Activated naive CD4-positive, alpha-beta T cell treated with anti-CD3 and anti-CD28 coated beads, Interleukin-2, amount 10 ng/mL, durations not matched to agents 5 hours and 36 hours (primary cell): ENCODE measurements at places on chromosomes 16 and 17. TPM values are rescaled to one million over a fixed set of nuclear protein-coding genes. Genes with fewer than 3 reads are reported as not detected.

The CCP110 gene
- total RNA-seq, result 34.0 TPM

The AOC2 gene
- total RNA-seq, result 1.2 TPM

The EVPLL gene
- total RNA-seq, result not detected

The KRT222 gene
- not detected for total RNA-seq

The SLC7A6OS gene
- 30.5 TPM for total RNA-seq

The NPIPB13 gene
- total RNA-seq, result 15.5 TPM

The ACE gene
- total RNA-seq, result 3.1 TPM

The ADGRG3 gene
- total RNA-seq, result not detected

The GDE1 gene
- 20.2 TPM for total RNA-seq

The RDM1 gene
- 10.5 TPM for total RNA-seq

The TMC7 gene
- total RNA-seq, result not detected

The SOX8 gene
- 0.08 TPM for total RNA-seq

The C17orf78 gene
- total RNA-seq, result not detected

The MPP3 gene
- total RNA-seq, result not detected

The PRSS8 gene
- total RNA-seq, result not detected

The DPEP2 gene
- 12.0 TPM for total RNA-seq

The OTOP2 gene
- total RNA-seq, result not detected

The KRT32 gene
- not detected for total RNA-seq

The TIMP2 gene
- 0.71 TPM for total RNA-seq

The CACNG5 gene
- not detected for total RNA-seq

The GDPD3 gene
- total RNA-seq, result 14.1 TPM

The DCXR gene
- 103 TPM for total RNA-seq

The ZNF276 gene
- total RNA-seq, result 89.5 TPM

The TBC1D3 gene
- total RNA-seq, result not detected

The PRR29 gene
- total RNA-seq, result 1.5 TPM

The TOM1L1 gene
- total RNA-seq, result not detected

The HOXB8 gene
- total RNA-seq, result not detected

The TMC8 gene
- 421 TPM for total RNA-seq

The ADAT1 gene
- 48.3 TPM for total RNA-seq

The TBC1D26 gene
- not detected for total RNA-seq

The ITGAD gene
- not detected for total RNA-seq

The CHST5 gene
- total RNA-seq, result not detected

The C1QTNF1 gene
- not detected for total RNA-seq

The TMEM256 gene
- 67.9 TPM for total RNA-seq

The SDR42E2 gene
- not detected for total RNA-seq

The TBC1D3H gene
- total RNA-seq, result 0.30 TPM

The TCAP gene
- 1.7 TPM for total RNA-seq

The TSPAN10 gene
- total RNA-seq, result 0.48 TPM

The PIRT gene
- total RNA-seq, result not detected

The GPR142 gene
- total RNA-seq, result not detected

The LMF1 gene
- 27.0 TPM for total RNA-seq

The KCNJ16 gene
- total RNA-seq, result not detected

The RPS2 gene
- 3,275 TPM for total RNA-seq

The RTN4RL1 gene
- total RNA-seq, result 1.2 TPM

The WDR90 gene
- total RNA-seq, result 63.2 TPM

The UTS2R gene
- total RNA-seq, result not detected

The SLC13A2 gene
- not detected for total RNA-seq

The SEZ6 gene
- not detected for total RNA-seq

The ST6GALNAC1 gene
- total RNA-seq, result 5.2 TPM

The CALCOCO2 gene
- 174 TPM for total RNA-seq

The C17orf107 gene
- total RNA-seq, result 0.68 TPM

The KRTAP4-6 gene
- total RNA-seq, result not detected
